ENCODE measurements at places on chromosomes 1 and 21.

DNA sequence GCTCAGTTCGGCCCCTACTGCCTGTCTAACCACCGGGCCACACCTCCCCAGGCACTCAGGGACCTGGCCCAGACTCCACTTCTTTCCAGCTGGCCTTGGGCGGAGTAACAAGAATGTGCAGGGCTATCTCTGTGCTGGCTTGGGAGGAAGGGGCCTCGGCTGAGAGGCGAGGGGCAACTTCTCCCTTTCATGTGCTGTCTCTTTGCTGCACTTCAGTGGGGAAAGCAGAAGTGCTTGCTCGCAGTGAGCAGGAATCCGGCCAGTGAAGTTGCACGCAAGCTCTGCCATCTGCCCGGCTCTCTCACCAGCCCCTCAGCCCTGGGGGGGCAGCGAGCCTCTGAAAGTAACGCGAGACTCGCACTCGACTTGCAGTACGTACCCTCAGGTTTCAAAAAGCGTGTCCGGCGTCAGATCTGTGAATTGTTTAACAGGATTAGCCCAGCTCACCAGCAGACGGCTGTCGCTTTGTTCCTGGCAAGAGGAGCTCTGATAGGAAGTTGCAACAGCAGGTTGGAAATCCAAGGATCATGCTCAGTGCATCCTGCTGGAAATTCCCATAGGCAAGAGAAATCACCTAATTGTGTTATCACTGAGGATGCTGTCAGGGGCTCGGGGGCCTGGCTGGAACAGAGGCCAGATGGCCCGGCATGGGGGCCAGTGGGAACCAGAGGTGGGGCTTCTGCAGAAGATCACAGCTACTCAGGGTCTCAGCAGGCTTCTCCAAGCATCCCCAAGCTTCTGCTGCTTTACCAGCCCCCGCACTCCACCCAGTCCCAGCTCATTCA lies 221.1 kb downstream of the NPHP4 start:
- peak; percentile 14 for DNase-seq

GRCh38 chr1:93905051-93905450 lies 4.2 kb downstream of the GCLM start:
- DNase-seq = no peak

- DNase-seq = peak; percentile 39
Observed at GRCh38 chr1:23422241-23422877, 2.2 kb downstream of the TCEA3 start.

DNA sequence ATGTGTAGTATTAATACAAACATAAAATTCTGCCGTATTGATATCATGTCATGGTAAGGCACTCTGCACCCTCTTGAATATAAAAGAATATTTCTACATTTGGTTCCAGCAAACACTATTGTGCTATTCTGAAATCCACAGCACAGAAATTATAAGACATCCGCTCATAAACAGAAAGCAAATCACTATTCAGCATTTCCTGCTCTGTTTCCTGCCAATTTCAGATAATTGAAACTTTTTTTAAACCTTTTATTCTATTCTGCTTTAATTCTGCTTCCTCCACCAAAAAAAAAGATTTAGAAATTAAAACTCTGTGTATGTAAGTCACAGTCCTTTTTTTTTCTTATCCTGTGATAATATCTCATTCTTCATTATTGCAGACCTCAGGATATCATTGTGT lies 39.6 kb upstream of the PLEKHO1 start:
- no peak for DNase-seq

- DNase-seq = no peak
Observed at GRCh38 chr1:117635805-117636204, 30.0 kb downstream of the TENT5C start.

- DNase-seq = no peak
Observed at GRCh38 chr1:2020310-2020655, 1.1 kb downstream of the GABRD start.

GRCh38 chr1:224864006-224864405 lies 65.5 kb upstream of the DNAH14 start:
- DNase-seq = no peak

DNA sequence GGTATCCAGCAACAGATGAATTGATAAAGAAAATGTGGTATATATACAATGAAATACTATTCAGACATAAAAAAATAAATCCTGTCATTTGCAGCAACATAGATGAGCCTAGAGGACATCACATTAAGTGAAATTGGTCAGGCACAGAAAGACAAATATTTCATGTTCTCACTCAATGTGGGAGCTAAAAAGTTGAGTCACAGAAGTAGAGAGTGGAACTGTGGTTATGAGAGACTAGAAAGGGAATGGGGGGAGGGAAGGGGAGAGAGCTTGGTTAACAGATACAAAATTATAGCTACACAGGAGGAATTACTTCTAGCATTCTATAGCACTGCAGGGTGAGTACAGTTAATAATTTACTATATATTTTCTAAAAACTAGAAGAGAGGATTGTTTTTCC lies 37.1 kb upstream of the SERPINC1 start:
- no peak for DNase-seq

GRCh38 chr21:25550352-25551120 lies 56.7 kb downstream of the MRPL39 start:
- no peak for DNase-seq

GRCh38 chr1:227880342-227880924 lies 65.0 kb downstream of the PRSS38 start:
- peak; percentile 77 for DNase-seq

DNA sequence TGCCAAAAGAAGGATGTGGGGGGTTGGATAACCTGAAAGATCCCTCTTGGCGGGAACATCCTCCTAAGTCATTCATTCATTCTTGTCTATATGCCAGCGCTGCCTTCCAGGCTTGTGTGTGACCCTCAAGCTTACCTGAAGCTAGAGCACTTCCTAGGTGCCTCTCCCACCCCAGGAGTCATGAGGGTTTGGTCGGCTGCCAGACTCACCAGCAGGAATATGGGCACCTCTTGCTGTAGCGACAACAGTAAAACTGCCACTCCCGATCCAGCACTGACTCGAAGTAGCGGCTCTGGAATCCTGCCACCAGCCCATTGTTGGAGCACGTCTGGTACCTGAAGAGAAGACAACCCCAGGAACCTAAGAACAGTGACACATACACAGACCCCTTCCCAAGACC lies 15.0 kb downstream of the DPT start:
- DNase-seq = no peak

GRCh38 chr1:36771660-36772284 lies 262.5 kb downstream of the GRIK3 start:
- no peak for DNase-seq

GRCh38 chr21:25361097-25361496 lies 246.2 kb downstream of the MRPL39 start:
- DNase-seq = no peak

DNA sequence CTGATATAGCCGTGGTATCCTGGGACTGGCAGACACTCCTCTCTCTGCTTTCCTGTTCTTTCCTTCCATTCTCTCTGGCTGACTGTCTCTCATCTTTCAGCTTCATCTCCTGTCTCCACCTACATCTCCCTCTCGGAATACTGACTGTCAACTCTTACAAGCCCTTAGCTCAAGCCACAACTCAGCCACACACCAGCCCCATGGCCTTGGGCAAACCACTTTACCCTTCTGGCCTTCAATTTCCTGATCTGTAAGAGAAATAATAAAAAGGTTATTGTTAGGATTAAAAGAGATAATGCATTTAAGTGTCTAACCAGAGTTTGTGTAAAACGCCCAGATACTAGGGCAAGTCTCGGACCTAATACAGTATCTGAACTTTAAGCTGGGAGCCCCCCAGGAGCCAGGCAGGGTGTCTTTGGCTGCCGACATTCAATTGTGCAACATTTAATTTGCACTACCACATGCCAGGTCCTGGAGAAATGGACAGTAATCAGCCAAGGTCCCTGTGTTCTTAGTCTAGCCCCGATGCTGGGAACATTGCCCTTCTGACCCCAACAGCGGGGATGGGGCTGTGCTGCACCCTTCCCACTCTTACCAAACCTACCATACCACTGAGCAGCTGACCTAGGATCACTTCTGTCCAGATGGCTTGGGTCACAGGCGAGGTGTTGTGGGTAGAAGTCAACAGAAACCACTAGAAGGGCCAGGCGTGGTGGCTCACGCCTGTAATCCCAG lies 5.1 kb downstream of the ECHDC2 start:
- no peak for DNase-seq

Measured in MG63 (cell line).